CD8-positive, alpha-beta memory T cell (primary cell): ENCODE measurements at places on chromosomes 5 and 9. TPM values are rescaled to one million over a fixed set of nuclear protein-coding genes. Genes with fewer than 3 reads are reported as not detected.

CACNA1B gene
- not detected for total RNA-seq

ZDHHC11B gene
- total RNA-seq = 0.40 TPM

NMUR2 gene
- not detected for total RNA-seq

LPCAT1 gene
- total RNA-seq = 101 TPM

PPP2R2B gene
- 4.2 TPM for total RNA-seq

DNA sequence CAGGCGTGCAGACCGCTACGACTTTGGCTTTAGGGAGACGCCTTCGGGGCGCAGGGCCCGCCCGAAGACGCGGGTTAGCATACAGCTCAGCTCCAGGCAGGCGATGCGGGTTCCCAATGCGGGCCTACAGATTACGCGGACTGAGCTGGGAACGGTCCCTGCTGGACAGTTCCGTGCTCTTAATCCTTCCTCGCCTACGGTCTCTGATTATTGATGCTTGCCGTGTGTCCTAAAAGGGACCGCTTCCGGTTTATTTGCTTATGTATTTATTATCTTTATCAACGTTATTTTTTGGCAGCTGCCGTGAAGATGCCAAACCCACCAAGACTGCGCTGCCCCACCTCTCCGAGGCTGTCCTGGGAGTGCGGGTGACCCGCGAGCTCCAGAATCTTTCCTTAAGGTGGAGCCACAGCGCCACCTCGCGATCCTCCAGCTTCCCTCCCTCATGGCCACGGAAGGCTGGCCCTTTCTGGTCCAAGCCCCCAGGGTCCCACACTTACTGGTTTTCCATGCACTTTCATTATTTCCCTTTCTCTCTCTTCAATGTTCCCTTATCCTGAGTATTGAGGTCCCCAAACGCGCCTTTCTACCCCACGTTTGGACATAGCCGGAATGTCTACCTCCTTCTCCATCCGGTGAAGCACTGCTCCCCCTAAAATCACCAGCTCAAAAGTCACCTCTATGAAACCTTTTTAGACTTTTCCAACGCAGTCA lies 7.0 kb upstream of the EBF1 start:
- DNase-seq = peak; percentile 47

DNA sequence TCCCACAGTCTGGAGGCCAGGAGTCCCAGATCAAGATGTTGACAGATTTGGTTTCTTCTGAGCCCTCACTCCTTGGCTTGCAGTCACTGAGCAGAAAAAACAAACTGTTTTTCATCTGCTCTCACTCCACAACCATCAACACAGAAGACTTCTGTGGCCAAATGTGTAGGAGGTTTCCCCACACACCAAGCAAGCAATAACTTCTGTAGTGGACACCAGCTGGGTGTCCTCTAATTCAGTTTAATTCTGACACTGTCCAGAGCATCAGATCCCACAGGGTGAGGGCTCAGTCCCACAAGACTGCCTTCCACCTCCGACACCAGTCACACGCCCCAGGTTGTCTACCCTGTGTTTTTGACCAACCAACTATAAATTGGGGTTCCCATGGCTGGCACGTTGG lies 209.9 kb downstream of the AOPEP start:
- no peak for DNase-seq

- no peak for DNase-seq
Observed at GRCh38 chr9:68488126-68488525, 52.6 kb downstream of the TMEM252 start.

DNA sequence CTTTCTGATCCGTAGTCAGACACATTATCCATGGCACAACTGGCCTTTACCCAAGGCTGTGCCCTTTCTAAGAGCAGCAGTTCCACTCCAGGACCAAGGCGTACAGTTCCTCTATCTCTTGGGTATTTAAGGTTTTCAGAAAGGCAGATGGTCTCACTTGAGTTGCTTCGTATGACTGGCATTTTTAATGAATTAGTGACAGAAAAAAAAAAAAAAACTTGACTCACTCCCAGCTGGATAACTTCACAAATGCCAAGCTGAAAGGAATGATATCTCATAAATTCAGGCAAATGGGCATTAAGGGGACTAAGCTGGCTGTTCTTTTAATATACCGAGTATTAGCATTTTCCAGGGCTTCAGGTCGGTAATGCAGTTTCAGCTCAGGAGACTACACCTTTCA lies 60.7 kb downstream of the SLC24A2 start:
- no peak for DNase-seq

DNA sequence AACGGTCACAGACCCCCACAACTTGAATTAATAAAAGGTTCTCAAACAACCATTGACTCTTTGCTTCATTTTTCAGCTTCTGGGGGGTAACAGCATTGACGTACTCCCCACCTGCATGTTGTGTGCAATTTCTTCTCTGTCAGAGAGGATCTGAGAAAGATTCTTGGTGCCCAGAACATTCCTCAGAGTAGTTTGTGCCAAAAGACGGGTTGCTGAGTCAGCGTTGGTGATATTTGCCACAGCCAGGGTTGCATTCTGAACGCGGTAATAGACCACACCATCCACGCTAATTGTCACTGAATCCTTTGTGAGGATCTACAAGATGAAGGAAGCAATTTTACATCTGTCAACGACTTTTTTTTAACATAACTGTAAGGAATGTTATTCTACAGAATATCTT lies 21.0 kb downstream of the STOM start:
- no peak for DNase-seq

DNA sequence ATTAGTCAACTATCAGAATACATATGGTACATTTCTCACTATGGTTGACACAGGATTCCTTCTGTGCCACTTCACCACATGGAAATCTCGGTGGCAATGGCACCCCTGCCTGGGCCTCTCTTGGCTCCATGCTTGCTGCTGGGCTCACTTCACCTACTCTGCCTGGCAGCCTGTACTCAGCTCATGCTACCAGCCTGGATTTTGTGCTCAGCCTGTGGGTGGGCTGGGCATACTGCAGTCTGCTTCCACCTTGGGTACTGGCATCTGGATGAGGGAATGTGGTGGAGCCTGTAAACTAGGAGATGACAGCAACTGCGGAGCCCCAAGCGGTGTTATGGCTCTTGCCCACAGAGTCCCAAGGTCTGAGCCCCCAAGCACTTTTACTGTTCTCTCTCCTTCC lies 604.1 kb downstream of the MTRR start:
- DNase-seq = no peak

- no peak for DNase-seq
Observed at GRCh38 chr9:101200852-101201251, 172.3 kb downstream of the PLPPR1 start.
